ENCODE measurements at places on chromosomes 12 and 14.

GRCh38 chr12:120039711-120040110, 50.7 kb downstream of the BICDL1 start:
- DNase-seq: no peak

DNA sequence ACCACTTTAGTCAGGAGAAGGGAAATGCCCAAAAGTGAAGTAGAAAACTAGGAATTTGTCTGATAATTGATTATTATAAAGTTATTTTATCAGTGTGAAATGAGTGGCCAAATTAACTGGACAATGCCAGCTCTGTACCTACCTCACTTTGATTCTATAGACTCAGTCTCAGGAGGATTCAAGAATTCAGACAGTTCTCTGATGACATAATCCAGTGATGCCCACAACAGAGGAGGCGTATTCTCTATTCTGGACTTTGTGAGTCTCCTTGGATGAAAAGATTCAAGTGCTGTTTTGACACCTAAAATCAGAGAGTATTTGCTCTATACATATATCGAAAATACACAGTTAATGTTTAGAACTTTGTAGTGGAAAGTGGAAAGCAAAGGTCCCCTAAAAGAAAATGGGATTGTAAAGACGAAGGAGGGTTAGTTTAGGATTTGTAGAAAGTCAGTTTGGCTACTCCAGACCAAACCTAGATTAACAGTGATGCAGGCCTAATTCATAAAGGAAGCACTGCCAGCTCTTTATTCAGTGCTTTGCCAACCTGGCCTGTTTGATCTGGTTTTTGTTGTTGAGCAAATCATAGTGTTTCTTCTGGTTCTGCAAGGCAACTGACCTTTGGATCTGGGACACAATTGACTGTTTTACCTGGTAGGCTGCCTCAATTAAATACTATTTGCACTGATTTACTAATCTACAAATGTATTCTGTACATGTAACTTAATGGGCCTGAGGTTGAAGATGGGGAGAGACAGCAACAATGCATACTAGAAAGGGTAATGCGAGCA, 67.4 kb downstream of the DAD1 start:
- no peak for DNase-seq

- no peak for DNase-seq
These were observed 24.6 kb upstream of the ANP32D start for GRCh38 chr12:48447755-48448154.

DNA sequence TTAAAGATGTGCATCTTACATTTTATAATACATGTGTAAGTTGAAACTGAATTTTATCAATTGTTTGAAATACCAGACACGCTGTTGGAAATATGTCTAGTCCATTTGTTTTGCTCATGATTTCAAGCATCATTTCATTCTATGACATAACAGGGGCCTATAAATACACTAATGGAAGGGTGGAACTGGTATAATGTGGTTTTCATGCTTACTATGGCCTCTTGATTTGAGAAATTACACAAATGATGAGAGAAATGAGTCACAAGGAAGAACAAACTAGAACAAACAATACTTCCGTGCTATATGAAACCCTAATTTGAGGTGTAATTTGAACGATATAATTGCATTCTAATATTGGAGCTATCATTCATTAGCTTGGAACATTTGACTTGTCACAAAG, 663.4 kb downstream of the SLC16A7 start:
- DNase-seq: no peak

DNA sequence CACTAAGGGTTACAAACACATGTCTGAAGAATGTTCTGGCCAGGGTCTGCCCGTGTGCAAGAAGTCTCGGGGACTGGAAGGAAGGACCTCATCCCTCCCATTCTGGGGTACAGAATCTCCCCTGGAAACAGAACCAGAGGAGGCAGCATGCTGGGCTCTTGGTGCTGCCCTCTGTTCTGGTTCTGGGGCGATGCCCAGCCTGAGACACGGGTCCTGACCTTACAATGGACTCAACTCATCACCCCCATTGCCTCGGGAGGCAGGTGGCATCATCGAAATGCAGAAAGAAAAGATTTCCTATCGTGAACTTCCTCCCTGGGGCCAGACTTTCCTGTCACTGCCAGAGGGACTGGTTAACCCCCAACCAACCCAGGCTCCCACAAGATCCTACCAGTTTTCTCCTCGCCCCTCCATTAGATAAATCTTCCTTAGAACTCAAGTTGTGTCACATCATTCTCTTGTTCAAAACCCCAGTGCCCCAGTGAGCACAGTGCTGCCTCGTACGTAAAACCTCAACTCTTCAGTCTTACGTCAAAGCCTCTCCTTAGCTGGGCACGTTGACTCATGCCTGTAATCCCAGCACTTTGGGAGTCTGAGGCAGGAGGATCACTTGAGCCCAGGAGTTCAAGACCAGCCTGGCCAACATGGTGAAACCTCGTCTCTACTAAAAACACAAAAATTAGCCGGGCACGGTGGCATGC, 52.1 kb downstream of the PSMA6 start:
- DNase-seq: no peak

GRCh38 chr12:2856051-2856450, 788 bp downstream of the TEX52 start:
- DNase-seq: no peak
